Tibial nerve (tissue), 4 donors: ENCODE measurements at places on chromosomes 4 and X. TPM values are rescaled to one million over a fixed set of nuclear protein-coding genes. Genes with fewer than 3 reads are reported as not detected.

TMEM144 gene
- 8.2 TPM for total RNA-seq

DNA sequence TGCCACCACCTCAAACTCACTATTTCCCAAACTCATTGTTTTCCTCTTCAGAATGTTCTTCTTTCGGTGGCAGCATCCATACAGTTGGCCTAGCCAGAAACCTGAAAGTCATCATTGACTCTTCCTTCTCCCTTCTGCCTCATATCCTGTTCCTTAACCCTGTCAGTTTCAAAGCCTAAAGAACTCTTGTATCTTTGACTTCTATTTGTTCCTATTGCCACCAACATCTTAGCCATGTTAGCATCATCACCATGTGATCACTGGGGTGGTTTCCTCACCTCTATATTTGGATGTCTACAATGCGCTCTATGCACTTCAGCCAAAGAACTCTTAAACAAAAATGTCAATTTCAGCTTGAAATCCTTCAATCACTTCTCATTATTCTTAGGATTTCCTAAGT, 29.0 kb downstream of the DDX60L start:
- no peaks in the 10 kb centered on the region for H3K4me1 ChIP-seq
- H3K36me3 ChIP-seq, result no peaks in the 10 kb centered on the region
- no peaks in the 10 kb centered on the region for H3K27me3 ChIP-seq
- H3K27ac ChIP-seq, result no peak overlapping the region
- no peak for DNase-seq

DNA sequence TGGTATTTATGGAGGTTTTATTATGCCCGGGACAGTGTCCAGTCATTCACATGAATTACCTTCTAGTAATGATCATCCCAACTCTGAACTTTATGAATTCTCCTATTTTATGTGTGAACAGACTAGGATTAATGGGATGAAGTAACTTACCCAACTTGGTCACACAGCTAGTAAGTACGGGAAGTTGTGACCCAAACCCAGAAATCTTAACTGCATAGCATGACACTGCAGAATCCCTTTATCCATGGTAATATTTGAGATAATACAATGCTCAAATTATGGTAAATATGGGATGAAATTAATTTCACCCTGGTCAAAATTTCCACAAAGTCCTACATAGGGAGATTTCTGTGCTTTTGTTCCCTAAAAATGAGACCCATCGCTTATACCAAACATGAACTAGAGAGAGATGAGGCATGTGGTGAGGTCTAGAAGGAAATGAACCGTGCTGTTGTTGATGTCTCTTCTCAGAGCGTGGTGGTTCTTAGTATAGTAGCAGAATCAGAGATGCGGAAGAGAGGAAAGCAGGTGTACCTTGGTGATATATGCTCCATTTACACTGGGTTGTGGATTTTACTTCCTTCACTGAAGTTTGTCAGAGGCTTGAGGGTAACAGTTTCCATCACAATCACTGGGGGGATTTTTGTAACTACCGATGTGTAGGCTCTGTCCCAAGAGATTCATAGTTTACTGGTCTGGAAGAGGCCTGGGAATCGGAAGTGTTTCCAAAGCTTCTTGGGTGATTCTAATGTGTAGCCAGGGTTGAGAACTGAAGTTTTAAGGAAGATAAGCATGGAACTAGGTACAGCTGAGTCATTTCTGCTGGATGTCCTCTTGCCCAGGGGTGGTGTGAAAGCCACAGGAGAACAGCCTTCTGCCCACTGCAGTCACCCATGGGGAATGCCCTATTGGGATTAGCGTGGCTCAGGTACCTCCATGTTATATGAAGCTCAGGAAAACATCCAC, 30.2 kb upstream of the FAM9C start:
- no peaks in the 10 kb centered on the region for H3K36me3 ChIP-seq
- H3K27ac ChIP-seq, result no peak overlapping the region
- no peak for DNase-seq
- no peak overlapping the region for H3K4me3 ChIP-seq
- H3K4me1 ChIP-seq, result peaks cover 8% of the 10 kb centered on the region

DNA sequence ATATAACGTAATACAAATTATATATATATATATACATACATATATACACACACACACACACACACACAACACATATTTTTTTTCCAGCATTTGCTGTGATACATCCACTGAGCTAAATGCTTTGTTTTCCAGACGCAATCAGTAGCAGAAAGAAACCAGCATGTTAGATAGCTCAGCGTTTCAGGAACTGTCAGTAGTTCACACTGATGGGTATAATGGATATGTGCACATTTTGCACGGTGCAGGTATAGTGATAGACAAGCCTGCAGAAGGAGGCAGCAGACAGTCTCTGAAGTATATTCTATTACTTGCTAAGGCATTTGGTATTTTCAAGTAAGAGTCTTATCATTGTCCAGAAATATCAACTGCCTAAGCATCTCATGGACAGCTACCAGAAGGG, 741.6 kb upstream of the HS3ST1 start:
- no peak overlapping the region for H3K4me3 ChIP-seq
- no peaks in the 10 kb centered on the region for H3K27me3 ChIP-seq
- H3K4me1 ChIP-seq, result no peaks in the 10 kb centered on the region
- DNase-seq, result no peak

DNA sequence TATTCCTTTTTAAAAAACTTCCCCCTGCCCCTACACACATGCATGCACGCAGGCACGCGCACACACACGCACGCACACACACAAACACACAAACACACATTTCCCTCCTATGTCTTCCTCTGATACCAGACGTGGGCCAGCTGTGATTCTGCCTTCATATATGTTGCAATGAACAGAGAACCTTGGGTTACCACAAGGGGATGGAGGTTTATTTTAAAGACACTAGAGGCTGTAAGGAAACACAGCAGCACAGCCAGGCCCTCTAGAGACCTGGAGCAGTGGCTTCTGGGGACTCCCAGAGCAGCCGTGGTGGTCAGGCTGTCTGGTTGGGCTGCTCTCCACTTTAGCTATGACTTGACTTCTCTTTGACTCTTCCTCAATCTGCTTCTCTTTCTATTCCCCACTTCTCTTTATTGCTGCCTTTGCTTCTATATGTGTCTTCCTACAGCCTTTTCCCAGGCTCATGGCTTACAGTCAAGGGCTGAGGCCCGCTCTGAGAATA, 3.2 kb upstream of the TLR10 start:
- H3K27me3 ChIP-seq, result no peaks in the 10 kb centered on the region
- DNase-seq, result no peak
- H3K27ac ChIP-seq, result no peak overlapping the region
- H3K4me3 ChIP-seq, result no peak overlapping the region

- H3K4me1 ChIP-seq, result no peaks in the 10 kb centered on the region
- H3K27me3 ChIP-seq, result no peaks in the 10 kb centered on the region
- peak; percentile 43 for DNase-seq
- no peak overlapping the region for H3K27ac ChIP-seq
Measured at GRCh38 chr4:83267121-83267829, 17.3 kb downstream of the COQ2 start.

DNA sequence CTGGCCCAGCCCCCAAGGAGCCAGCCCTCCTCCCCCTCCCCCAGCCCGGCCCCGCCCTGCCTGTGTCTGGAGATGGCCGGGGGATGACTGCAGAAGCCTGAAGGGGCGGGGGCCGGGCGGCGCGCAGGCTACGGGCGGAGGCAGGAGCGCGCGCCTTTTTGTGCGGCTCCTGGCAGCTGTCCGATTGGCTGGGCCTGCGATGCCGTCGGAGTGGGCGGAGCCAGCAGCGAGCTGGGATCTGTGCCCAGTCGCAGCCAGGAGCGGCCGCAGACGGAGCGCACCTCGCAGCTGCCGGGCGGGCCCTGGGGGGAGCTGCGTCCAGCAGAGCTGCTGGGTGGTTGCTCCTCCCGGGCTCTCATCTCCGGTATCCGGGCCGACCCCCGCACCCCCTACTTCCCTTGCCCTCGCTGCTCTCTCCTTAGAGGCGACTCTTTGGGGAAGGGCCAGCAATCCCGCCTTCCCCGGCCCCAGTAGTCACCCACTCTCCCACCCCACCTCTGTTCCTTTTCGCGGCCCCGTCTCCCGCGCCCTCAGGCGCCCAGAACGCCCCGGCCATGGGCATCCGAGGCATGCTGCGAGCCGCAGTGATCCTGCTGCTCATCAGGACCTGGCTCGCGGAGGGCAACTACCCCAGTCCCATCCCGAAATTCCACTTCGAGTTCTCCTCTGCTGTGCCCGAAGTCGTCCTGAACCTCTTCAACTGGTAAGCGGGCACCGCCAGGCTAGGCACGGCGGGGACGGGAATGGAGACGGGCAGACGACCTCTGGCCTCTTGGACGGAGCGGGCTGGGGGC, at the start of gene GABRQ:
Gene GABRQ, plus strand, starts transcription at position 247 of the 794 bp plus-strand sequence. Its CDS starts 308 bp downstream, at position 555.
- no peaks in the 10 kb centered on the region for H3K27me3 ChIP-seq
- no peak for DNase-seq
- no peaks in the 10 kb centered on the region for H3K4me1 ChIP-seq
- H3K4me3 ChIP-seq, result no peak within 1 kb of the TSS

DNA sequence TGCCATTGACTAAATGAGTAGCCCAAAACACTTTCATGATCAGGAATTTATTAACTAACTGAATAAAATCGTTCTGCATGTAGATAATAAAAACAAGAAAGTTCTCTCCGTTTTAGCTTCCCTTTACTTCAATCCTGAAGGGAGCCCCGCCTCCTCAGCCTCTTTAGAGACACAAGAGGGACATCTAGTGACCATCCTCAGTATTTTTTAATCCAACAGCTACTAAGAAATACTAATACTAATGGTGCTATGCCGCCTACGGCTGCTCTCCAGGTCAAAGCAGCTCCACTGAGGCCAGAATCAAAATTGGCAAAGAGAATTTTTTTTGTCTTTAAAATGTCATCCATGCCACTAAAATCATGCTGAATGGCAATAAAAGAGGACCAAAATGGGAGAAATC, 3.2 kb upstream of the PCDH19 start:
- peak; percentile 54 for DNase-seq
- no peak overlapping the region for H3K27ac ChIP-seq
- H3K36me3 ChIP-seq, result no peaks in the 10 kb centered on the region
- H3K4me1 ChIP-seq, result no peaks in the 10 kb centered on the region

GRCh38 chr4:16136827-16137226, 53.0 kb upstream of the PROM1 start:
- no peaks in the 10 kb centered on the region for H3K27me3 ChIP-seq
- H3K27ac ChIP-seq, result no peak overlapping the region
- H3K4me3 ChIP-seq, result no peak overlapping the region
- no peaks in the 10 kb centered on the region for H3K36me3 ChIP-seq
- H3K4me1 ChIP-seq, result no peaks in the 10 kb centered on the region
- no peak for DNase-seq

DNA sequence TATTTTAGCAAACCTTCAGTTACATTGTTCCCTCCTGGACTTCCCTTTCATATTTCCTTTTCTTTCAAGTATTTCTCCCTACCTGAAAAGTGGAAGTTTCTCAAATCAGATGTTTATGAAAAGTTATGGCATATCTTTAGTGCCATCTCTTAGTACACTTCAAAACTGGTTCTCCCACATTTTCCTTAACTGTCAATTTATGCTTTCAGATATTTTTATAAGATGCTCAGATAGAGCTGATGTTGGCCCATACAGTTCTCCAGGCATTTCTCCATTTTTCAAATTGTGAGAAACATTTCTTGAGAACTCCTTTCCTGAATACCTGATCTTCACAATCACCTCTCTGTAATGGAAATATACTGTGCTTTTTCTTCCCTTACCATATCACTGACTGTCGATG, 32.5 kb upstream of the AP1AR start:
- no peaks in the 10 kb centered on the region for H3K4me1 ChIP-seq
- no peak for DNase-seq
- no peak overlapping the region for H3K4me3 ChIP-seq
- no peak overlapping the region for H3K27ac ChIP-seq
- no peaks in the 10 kb centered on the region for H3K27me3 ChIP-seq
- no peaks in the 10 kb centered on the region for H3K36me3 ChIP-seq

- no peaks in the 10 kb centered on the region for H3K36me3 ChIP-seq
- H3K27ac ChIP-seq, result no peak overlapping the region
- H3K27me3 ChIP-seq, result no peaks in the 10 kb centered on the region
- H3K4me1 ChIP-seq, result no peaks in the 10 kb centered on the region
- H3K4me3 ChIP-seq, result no peak overlapping the region
Measured at GRCh38 chrX:6891404-6891803, 256.1 kb upstream of the STS start.

GRCh38 chr4:35105486-35105885, 1138.8 kb downstream of the ARAP2 start:
- H3K27ac ChIP-seq, result no peak overlapping the region
- H3K36me3 ChIP-seq, result no peaks in the 10 kb centered on the region
- no peak for DNase-seq
- no peaks in the 10 kb centered on the region for H3K27me3 ChIP-seq

DNA sequence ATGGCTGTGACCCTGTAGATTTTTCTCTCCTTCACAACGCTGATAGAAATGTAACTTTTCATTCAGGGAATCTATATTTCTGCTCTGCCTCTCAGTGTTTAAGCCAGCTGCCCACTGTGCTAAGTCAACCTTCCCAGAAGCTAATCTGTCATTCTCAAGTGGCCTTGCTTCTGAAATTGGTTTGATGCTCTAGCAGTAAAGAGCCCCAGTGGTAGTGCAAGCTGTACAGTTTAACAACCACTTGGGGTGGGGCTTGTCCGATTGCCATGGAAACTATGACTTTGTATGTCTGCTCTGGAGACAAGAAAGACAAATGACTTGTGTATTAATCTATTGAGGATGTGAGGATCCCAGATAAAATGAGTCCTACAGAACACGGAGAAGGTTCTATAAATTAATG, 620.9 kb upstream of the GALNT7 start:
- H3K27me3 ChIP-seq, result no peaks in the 10 kb centered on the region
- H3K4me1 ChIP-seq, result no peaks in the 10 kb centered on the region
- H3K36me3 ChIP-seq, result no peaks in the 10 kb centered on the region
- no peak overlapping the region for H3K27ac ChIP-seq

DNA sequence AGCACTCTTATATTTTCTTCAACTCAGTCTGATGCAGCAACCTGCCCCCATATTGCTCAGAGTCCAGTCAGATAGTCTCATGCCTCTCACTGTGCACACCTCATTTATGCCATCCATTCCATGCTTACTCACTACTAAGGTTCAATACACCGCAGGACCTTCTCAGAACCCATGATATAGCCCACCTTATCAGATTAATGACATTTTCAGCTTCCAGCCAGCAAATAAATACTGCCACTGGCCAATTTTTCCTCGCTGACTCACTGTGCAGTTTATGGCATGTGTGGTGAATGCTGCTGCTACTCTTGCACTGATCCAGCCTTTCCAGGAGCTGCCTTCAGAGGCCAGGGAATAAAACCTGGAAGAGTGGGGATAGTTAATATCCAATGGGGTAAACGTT, 380.6 kb upstream of the SPOCK3 start:
- no peaks in the 10 kb centered on the region for H3K4me1 ChIP-seq
- H3K27ac ChIP-seq, result no peak overlapping the region
- no peaks in the 10 kb centered on the region for H3K27me3 ChIP-seq
- no peak overlapping the region for H3K4me3 ChIP-seq
- no peaks in the 10 kb centered on the region for H3K36me3 ChIP-seq
- no peak for DNase-seq

- no peak overlapping the region for H3K27ac ChIP-seq
- DNase-seq, result no peak
- H3K4me3 ChIP-seq, result no peak overlapping the region
- H3K36me3 ChIP-seq, result no peaks in the 10 kb centered on the region
- no peaks in the 10 kb centered on the region for H3K4me1 ChIP-seq
- H3K27me3 ChIP-seq, result no peaks in the 10 kb centered on the region
Measured at GRCh38 chr4:108852691-108853090, 89.8 kb upstream of the ETNPPL start.

GRCh38 chr4:84145176-84145575, 353.9 kb downstream of the NKX6-1 start:
- H3K4me3 ChIP-seq, result no peak overlapping the region
- DNase-seq, result no peak
- peaks cover 4% of the 10 kb centered on the region for H3K4me1 ChIP-seq
- H3K27ac ChIP-seq, result no peak overlapping the region
- H3K27me3 ChIP-seq, result no peaks in the 10 kb centered on the region
- no peaks in the 10 kb centered on the region for H3K36me3 ChIP-seq
